ENCODE measurements at places on chromosomes 6 and 20.

GRCh38 chr20:24657196-24657595 is 187.8 kb downstream of the SYNDIG1 start:
- DNase-seq, result no peak

- DNase-seq, result no peak
Observed at GRCh38 chr20:24305371-24305770, 164.1 kb upstream of the SYNDIG1 start.

- no peak for DNase-seq
Observed at GRCh38 chr6:37624606-37625574, 72.8 kb downstream of the MDGA1 start.

DNA sequence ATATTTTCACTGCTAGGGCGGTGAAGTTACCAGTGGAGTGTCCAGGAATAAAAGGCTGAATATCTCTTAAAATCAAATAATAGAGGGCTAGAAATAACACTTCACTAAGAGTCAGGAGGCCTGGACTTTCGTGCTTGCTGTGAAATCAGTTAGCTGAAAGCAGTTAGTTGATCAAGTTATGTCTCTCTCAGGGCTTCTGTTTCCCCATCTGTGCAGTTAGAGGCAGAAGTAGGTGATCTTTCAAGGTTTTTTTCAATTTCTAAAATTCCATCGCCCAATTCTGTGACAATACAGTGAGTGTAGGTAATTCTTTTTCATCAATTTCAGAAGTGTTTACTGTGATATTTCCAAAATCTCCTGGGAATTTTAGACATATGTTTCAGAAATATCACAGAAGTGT is 72.5 kb upstream of the GLP1R start:
- DNase-seq, result no peak

DNA sequence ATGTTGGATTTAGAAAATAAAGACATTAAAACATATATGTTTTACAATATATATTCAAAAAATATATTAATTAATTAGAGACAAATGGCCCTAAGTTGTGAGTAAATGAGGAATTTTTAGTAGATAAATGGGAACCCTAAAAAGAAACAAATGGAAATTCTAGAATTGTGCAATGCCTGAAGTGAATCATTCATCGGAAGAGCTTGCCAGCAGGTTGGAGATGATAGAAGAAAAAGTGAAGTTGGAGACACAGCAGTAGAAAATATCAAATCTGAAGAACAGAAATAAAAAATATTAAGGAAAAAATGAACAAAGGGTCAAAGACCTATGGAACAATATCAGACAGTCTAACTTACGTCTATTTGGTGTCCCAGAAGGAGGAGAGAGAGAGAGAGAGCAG is 109.4 kb upstream of the NEDD9 start:
- DNase-seq, result no peak

DNA sequence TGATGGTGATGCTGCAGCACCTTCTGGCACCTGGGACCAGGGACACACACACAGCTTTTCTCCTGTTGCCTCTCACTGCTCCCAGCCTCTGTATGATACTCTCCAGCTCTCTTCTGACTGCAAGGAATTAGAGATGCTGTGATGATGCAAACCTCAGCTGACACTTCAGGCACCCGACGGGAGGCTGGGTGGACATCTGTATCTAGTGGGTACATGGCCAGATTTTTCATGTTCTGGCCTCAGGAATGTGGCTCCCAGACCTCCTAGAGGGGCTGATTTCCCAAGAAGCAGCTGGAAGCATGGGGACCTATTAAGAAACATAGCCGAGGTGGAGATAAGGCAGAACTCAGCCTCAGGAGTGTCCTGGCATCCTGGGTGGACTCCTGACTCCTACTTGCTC is 6.8 kb upstream of the EPB41L1 start:
- DNase-seq, result no peak
